ENCODE measurements at places on chromosomes 11 and 22.
A peak's percentile ranks its signal among the peaks of the same experiment; 100 is the strongest.

GRCh38 chr22:43188829-43189545, 2.1 kb upstream of the TTLL12 start:
- no peak for DNase-seq

DNA sequence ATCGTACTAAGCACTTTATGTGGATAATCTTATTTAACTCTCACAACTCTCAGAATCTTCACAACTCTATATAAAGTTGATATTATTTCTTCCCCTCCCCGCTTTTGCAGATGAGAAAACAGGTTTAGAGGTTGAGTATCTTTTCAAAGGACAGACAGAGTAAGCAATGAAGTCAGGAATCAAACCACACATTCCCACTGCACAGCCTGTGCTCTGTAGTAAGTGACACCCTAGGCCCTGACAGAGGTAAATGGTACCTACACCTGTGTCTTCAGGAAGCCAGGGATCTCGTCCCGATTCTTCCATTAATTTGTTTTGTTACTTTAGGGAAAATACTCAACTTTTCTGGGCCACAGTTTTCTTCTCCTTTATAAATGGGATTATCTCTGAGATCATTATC, 172.5 kb upstream of the MTMR2 start:
- DNase-seq = no peak

- DNase-seq = no peak
These were observed 313 bp downstream of the PRCP start for GRCh38 chr11:82899957-82900276.

GRCh38 chr11:114131461-114131864, 72.0 kb downstream of the ZBTB16 start:
- DNase-seq = peak; percentile 47

- DNase-seq = no peak
These were observed 509.4 kb upstream of the API5 start for GRCh38 chr11:42802201-42802899.

DNA sequence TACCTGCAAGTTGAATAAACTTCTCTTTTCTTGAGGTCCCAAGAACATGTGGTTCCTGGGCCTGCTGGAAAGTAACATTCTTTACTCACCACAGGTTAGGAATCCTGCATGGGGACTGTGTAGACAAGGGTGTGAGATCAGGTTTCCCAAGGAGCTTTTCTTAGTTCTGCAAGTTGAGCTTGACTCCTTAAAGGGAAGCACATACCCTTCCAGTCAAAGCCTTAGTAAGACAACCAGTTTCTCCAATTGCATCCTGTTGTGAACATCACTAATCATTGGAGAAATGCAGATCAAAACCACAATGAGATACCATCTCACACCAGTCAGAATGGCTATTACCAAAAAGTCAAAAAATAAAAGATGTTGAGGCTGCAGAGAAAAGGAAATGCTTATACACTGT, 48.3 kb upstream of the PAK1 start:
- no peak for DNase-seq

DNA sequence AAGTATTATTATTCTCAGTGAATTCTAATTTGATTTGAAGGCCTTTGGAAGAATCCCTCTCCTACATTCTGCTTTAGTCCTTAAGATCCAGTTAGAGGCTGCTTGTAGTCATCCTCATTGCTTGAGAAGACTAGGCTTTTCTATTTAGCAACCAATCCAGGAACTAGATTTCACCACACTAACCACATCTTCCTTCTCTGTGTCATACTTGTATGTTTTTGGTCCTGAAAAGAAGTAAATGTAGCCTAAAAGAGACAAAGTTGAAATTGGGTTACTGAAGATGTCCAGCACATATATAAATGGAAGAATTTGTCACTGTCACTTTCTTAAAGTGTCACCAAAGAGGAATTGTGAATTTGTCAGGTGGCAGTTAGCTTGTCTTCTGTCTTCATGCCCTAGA, 46.6 kb upstream of the MMP7 start:
- DNase-seq = no peak

GRCh38 chr11:86596861-86597586, 75.4 kb downstream of the ME3 start:
- no peak for DNase-seq

GRCh38 chr11:34978236-34979191, 62.1 kb downstream of the PDHX start:
- DNase-seq = no peak

- no peak for DNase-seq
These were observed 279.7 kb upstream of the CTSC start for GRCh38 chr11:88617226-88617625.

DNA sequence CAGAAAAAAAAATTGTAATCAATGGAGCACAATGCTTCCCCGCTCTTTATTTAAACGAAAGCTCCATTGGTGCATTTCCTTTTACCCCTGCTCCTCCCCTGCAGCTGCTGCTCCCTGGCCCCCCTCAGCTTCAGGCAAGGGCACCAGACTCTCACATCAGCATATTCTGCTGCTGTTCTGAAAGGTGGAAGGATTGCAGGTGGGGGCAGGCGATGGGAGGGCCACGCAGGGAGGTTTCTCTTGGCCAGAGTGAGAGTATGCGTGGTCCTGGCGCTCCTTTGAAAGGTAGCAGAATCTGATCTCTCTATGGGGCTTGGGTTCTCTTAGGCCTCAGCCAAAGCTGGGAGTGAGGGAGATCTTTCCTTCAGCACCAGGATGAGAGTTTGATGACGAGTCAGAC, 240.9 kb upstream of the CADM1 start:
- DNase-seq = no peak

- no peak for DNase-seq
These were observed 154.4 kb downstream of the SBF2 start for GRCh38 chr11:10139656-10140055.

DNA sequence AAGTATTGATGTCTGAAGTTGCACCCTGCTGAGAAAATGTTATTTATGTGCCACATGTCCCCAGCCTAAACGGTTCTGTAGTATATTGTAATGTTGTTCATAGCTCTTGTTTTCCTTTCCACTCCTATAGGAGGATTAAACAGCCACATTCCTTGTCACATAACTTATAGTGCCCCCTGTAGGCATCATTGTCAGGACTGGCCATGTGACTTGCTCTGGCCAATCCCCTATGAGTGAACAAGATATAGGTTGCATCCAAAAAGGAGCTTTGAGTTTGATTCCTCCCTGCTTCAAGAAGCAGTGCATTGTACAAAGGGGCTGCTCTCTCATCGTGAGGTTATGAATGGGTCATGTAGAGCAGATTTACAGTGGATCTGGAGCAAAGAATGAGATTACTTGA, 717.6 kb upstream of the ANO5 start:
- no peak for DNase-seq

DNA sequence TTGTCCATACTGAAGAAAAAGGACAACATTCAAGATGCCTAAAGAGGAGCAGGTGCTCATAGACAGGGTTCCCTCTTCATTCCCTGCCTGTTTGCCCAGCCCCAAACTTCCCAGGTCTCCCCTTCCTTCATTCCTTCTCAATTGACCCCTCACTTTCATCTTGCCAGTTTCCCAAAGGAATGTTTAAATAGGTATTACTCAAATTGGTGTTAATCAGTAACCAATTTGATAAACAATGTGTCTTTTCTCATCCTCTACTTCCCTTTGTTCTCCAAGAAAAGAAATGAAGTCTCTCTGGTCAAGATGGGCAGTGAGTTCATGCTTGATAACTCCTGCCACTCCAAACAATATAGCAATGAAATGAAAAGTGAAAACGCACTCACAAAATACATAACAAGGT, 101.9 kb downstream of the TMPRSS5 start:
- DNase-seq = no peak

DNA sequence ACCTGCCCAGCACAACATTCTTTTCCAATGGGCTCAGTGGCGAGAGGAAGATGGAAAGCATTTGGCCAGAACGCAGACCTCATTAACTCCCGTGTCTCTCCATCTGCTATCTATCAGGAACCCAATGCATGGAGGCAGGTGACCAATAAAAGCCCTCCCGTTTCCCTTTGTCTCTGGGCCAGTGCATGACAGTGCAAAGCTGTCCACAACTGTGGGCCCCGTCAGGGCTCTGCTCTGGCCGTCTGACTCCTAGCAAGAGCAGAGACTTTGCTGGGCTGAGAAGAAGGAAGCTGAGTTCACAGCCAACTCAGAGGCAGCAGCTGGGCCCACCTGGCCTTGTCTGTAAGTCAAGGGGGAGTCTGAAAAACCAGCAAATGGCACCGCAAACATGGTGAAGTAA, 177.8 kb downstream of the TENM4 start:
- no peak for DNase-seq

GRCh38 chr22:23088199-23088604, 17.9 kb downstream of the GNAZ start:
- DNase-seq = peak; percentile 4

DNA sequence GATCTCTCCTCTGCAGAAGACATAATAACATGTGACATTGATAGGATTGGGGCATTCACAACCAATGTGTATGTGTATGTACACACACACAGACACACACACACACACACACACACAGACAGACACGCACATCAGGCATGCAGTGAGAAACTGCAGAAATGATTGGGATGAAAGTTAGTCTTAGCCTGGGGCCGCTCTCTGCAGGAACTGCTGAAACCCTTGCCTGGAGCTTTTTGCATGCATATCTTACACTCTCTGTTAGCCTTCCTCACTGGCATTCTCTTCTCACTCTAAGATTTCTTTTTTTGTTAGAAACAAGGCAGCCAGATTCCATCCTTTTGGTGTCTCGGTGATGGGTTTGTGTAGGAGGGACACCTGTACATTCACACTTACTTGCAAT, 337.9 kb downstream of the NELL1 start:
- no peak for DNase-seq

- no peak for DNase-seq
These were observed 55.1 kb downstream of the CEP164 start for GRCh38 chr11:117382746-117383145.

- no peak for DNase-seq
These were observed 7.9 kb downstream of the SC5D start for GRCh38 chr11:121300313-121300971.

- DNase-seq = no peak
These were observed 122.1 kb upstream of the TTC12 start for GRCh38 chr11:113192121-113192925.

DNA sequence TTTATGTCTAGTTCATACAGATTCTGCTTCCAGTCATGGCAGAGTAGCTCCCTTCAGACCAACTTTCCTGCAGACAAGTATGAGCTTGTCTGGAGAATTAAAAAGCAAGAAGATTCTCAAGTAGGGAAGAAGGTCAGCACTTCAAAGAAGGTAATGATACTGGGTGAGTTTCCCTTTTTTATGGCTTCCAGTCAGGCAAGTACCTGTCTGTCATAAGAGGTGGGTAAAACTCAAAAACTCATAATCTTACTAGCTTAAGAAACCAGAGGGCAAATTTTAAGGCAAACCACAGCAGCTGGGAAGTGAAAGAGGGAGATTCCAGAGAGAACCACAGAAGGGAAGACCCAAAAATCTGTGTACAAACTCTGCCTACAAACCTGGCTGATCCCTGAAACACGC, 54.2 kb downstream of the DENND5A start:
- no peak for DNase-seq

GRCh38 chr11:129896062-129896461, 684 bp upstream of the NFRKB start:
- DNase-seq = no peak

DNA sequence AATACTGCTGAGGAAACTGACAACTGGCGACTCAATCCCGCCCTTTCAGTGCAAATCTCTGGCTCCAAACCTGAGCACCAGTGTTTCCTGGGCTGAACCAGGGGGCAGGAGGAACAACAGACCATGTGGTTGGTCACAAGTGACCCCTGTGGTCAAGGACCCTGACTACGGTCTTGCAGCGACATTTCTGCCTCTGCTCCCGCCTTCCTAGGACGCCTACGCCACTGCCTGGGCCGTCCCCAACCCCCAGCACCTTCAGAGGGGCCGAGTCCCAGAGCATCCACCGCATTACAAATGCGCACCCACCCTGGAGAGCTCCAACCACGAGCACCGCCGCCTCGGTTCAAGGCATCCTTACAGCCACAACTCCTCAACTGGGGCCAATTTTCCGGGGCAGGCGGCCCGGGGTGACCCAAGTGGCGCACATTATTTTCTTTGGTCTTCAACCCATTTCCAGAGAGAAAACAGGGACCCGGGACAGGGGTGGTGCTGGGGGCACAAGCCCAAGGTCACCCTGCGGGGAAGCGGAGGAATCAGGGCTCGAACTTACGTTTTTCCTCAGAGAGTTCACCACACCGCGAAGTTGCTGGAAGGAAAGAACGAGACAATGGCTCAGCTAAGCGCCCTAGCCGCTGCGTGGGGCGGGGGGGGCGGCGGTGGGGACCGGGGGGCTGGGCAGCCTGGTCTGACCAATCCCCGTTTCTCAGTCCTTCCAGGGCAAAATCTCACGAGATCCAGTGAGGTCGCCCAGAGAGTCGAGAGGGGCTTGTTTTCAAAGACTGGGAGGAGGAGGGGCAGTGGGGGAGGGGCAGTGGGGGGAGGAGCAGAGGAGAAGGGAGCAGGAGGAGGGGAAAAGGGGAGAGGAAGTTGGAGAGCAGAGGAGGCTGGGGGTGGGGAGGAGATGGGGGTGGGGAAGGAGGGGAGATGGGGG, 1.8 kb downstream of the PRAME start:
- peak; percentile 69 for DNase-seq

- no peak for DNase-seq
These were observed 29.5 kb downstream of the KREMEN1 start for GRCh38 chr22:29102300-29102699.
